Cortex of kidney (tissue), 1 donor: ENCODE measurements at places on chromosomes 1 and 21.

DNA sequence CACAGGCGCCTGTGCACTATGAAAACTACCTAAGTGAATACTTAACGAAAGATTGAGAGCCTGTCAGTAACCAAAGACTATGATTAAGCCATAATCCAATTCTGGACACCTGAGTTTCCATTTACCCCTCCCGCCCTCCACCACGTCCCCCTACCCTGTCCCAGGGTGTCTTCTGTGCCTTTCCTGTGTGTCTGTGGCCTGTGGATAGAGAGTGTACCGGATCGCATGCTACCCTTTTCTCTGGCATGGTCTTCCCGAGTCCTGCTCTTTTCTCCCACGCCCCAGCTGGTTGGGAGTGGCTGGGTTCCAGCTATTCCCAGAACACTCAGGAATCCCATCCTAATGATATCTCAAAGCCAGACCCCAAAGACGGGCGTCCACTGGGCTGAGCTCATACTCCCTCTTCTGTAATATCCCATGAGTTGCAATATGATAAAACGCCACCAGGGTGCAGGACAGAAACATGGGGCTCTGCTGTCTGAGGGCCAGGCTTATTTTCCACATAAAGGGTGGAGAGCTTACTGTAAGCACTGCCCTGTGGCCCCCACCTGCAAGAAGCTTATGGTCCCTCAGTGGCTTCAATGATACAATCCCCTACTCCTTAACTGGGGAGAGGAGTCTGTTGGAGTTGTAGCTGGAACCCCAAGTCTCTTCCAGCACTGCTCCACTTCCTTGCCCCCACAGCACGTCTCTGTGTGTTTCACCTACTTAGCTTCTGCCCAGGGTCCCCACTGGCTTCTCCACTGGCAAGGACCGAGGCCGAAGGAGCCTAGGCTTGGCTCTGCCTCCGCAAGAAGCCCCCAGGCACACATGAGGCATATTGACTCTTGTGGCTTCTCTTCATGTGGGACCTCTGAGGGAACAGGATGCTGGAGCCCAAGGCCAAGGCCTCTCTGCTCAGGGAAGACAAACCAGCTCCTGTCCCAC is 17.6 kb upstream of the ALX3 start:
- DNase-seq = no peak

- no peak for DNase-seq
Measured at GRCh38 chr1:90727917-90728501, 10.9 kb upstream of the BARHL2 start.

DNA sequence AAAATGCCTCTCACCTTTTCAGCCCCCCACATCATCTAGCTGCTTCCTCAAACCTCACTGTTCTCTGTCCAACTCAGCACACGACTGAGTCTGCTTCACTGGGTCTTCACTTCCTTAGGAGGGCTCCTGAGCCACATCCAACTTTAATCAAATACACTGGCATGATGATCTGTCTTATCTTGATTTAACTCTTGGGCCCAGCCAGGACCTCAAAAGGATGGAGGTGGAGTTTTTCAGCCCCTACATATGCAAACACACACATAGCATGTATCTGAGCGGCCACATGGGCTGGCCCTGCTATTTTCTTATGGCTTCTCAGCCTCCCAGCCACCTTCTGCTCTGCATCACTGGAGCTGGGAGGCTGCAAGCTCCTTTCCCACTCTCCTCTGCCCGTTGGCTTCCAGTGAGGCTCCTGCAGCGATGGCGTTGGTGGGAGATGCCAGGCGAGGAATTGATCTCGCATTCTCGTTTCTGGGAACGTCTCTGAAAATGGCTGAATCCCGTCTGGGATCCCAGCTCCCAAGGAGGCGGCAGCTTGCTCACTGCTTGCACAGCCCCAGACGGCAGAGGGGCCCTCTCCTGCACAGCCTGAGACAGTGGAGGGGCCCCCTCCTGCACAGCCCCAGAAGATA is 1.8 kb upstream of the PRXL2B start:
- DNase-seq = no peak

- DNase-seq = no peak
Measured at GRCh38 chr1:186819563-186819962, 9.2 kb upstream of the PLA2G4A start.

DNA sequence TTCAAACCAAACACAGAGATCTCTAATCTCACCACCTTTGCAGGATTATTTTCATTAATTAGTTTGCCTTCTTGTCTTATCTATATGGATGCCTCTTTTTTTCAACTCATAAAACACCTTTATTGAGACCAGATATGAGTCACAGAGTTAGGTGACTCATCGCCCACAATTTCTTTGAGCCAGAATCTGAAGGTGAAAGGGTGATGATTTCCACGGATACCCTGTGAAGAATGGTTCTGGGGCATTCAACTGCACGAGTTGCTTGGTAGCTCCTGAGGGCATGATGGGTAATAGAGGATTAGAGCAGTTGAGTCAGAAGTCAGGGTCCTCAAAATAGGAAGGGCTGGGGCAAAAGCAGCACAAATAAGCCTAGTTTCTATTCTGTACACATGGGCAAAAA is 128.2 kb downstream of the TBX19 start:
- no peak for DNase-seq

- no peak for DNase-seq
Measured at GRCh38 chr1:43760745-43761317, 53.5 kb downstream of the ST3GAL3 start.

- DNase-seq = no peak
Measured at GRCh38 chr21:33080776-33081175, 10.8 kb downstream of the OLIG1 start.

- no peak for DNase-seq
Measured at GRCh38 chr21:38905328-38905727, 99.6 kb downstream of the ETS2 start.

- DNase-seq = no peak
Measured at GRCh38 chr1:107549152-107549810, 408.4 kb downstream of the NTNG1 start.

GRCh38 chr21:44596068-44596725 is 3.9 kb upstream of the KRTAP10-6 start:
- no peak for DNase-seq

GRCh38 chr1:37438037-37438868 is 36.1 kb upstream of the ZC3H12A start:
- no peak for DNase-seq

- DNase-seq = no peak
Measured at GRCh38 chr1:9992910-9993309, 4.1 kb upstream of the RBP7 start.

DNA sequence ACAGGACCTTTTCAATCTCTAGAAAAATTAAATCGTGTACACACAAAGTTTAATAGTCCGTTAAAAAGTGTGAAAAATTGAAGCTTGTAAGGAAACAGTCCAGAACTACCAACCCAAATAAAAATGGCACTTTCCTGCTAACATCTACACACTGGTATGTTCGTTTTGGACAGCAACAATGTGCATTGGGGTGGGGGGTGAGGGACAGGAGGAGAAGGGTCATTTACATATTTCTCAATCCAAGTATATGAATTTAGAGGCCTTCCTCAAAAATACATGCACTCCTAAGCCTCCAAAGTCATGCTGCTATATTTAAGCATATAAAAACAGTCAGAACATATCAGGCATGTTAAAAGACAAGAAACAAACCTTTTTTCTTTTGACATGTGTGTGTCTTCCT is 2.5 kb downstream of the PPP1R15B start:
- no peak for DNase-seq

DNA sequence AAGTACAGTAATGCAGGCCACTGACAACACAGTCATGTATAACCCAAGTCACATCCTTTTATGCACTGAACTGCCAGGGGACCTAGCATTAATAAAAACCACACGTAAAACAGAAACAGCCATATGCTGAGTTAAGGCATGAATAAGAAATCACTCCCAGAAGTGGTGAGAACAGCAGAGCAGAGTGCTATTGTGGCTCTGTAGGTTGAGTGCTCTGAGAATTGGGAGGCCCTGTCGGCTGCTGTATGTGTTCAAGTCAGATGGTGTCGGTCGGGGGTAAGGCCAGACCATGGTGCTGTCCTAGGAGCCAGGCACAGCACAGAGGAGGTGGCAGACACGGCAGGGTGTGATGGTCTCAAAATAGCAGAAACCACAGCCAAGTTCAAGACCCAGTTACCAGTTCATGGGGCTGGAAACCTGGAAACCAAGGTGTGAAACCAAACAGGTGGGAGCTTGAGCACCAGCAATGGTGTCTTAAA is 126.6 kb upstream of the COA6 start:
- no peak for DNase-seq

DNA sequence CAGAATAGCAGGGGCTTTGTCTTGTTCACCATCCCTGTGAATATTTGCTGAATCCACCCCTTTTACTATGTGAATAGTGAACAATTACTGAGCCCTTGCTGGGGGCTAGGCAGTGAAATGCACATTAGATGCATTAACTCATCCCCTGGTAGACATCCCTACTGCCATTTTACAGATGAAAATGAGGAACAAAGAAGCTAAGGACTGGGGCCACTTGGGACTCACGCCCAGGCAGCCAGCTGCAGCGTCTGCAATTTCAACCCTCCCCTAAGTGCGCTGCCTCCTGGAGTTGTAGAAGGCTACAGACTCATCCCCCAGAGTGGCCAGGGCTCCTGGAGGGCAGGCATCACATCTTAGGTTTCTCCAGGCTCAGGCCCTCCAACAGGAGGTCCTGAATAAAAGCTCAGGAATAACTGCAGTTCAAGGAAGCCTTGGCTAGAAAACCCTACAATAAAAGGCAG is 31.6 kb downstream of the CAPZB start:
- no peak for DNase-seq

DNA sequence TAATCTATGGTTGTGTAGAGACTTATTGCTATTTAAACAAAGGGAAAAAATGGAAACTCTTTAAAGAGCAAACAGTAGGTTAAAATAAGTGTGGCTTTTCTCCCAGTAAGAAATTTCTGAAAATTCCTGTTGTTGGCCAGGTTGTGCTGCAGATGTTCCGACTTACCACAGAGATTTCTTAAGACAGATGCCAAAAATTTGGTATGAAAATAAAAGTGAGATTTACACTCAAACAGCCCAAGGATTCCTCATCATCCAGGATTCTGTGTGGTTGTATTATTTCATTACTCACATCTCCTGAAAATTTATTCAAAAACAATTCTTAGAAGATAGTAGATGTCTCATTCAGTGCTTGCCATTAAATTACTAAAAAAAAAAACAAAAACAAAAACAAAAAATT is 296.7 kb upstream of the PTBP2 start:
- no peak for DNase-seq

GRCh38 chr1:226002667-226003501 is 3.7 kb upstream of the SDE2 start:
- no peak for DNase-seq

DNA sequence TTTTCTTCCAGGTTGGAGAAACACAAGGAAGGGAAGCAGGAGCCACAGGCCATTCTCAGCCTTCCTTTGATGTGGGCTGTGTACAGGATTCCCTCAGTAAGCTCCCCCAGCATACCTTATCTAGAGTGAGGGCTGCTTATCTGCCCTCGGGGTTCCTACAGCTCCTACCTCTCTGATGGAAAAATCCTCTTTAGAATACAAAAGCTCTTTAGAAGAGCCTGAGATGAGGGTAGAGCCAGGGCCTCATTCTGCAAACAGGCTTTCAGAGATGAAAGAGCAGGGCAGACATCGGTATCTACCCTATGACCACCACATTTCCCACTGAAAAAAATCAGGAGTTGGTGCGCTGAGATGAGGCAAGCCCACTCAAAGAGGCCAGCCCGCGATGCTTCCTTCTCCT is 85.1 kb downstream of the PLPP3 start:
- DNase-seq = no peak

DNA sequence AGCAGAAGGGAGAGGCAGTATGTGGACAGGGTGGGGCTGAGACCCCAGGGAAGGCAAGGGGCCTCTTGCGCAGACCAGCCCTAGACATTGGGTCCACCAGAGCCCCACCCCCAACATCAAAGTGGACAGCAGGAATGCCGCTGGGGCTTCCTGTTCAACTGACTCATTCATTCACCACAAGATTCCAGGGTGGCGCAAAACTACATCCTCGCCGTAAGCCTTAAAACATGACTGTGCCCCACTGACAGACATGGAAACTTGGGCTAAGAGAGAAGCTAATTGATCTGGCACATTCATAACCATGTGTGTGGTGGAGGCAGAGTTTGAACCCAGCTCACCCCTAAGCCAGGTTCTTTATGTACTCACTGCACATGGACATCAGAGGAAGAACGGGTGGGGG is 14.0 kb downstream of the COL16A1 start:
- DNase-seq = no peak

DNA sequence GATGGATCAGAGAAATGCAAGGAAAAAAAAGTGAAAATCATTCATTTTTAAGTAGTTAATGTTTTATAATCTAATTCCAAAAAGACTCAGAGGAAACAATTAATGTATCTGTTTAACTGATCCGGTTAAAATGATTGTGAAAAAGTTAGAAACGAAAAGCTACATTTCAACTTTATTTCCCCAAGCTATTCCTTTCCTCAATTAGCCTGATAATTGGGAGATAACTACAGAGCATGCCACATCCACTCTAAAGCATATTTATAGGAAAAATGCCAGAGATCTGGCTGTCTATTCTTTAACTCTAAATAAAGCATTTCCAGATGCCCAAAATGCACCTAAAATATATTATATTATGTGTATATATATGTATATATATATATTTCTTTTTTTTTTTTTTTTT is 35.9 kb upstream of the XPR1 start:
- no peak for DNase-seq

- DNase-seq = no peak
Measured at GRCh38 chr1:239800861-239801260, 290.8 kb upstream of the FMN2 start.

DNA sequence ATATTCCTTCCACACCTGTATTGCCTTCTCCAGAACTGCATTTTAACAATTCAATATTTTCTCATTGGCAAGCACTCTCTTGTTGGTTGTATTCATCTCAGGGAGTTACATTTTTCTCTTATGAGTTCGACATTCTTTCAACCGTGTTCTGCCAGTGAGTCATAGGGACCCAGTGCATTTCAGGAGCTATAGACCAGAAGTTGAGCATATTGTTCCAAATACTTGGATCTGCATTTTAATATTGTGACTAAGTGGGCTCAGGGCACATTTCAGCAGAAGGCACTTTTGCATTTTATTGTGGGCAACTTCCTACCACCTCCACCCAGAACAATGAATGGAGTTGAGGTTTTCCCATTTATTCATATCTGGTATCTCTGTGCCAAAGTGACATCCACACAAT is 132.8 kb downstream of the TNFSF18 start:
- no peak for DNase-seq
